ENCODE measurements at places on chromosomes 3 and 15.

GRCh38 chr15:71651750-71652186 is 158.6 kb upstream of the NR2E3 start:
- DNase-seq: peak; percentile 44

DNA sequence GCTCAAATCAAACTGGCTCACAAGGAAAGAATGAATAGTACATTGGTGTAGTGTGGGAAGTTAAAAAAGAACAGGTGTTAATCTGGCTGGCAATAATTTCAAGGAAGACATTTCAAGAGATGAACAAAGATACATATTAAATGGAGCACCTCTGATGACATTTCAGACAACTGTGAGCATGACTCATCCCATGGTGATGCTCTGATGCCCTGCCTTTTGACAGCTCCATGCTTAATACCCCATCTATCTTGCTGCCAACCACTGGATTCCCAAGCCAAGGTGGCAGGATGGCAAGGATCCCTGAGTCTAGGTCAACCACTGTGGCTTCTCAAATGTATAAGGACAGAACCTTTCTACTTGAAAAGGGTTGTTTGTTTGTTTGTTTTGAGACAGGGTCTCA is 29.3 kb downstream of the LRRC2 start:
- no peak for DNase-seq

- DNase-seq: no peak
Measured at GRCh38 chr15:33722005-33722672, 246.2 kb upstream of the CHRM5 start.

- no peak for DNase-seq
Measured at GRCh38 chr3:142495103-142495502, 47.3 kb upstream of the XRN1 start.

GRCh38 chr3:26675336-26675735 is 52.8 kb downstream of the LRRC3B start:
- no peak for DNase-seq

DNA sequence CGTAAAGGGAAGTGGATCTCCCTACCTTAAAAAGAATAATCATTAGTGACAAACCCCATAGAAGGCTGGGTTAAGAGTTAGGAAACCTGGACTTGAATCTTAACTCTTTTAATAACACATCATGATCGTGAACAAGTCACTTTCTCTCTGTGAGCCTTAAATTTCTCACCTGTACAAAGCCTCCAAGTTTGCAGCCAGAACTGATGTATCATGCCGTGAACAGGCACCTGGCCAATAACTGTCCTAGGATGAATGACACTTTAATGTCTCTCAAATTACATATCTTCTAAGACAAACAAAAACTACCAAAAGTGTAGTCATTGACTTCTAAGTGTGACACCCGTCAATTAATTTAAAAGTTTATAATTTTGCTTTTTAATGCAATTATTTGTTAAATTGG is 3.9 kb downstream of the UPK1B start:
- no peak for DNase-seq

DNA sequence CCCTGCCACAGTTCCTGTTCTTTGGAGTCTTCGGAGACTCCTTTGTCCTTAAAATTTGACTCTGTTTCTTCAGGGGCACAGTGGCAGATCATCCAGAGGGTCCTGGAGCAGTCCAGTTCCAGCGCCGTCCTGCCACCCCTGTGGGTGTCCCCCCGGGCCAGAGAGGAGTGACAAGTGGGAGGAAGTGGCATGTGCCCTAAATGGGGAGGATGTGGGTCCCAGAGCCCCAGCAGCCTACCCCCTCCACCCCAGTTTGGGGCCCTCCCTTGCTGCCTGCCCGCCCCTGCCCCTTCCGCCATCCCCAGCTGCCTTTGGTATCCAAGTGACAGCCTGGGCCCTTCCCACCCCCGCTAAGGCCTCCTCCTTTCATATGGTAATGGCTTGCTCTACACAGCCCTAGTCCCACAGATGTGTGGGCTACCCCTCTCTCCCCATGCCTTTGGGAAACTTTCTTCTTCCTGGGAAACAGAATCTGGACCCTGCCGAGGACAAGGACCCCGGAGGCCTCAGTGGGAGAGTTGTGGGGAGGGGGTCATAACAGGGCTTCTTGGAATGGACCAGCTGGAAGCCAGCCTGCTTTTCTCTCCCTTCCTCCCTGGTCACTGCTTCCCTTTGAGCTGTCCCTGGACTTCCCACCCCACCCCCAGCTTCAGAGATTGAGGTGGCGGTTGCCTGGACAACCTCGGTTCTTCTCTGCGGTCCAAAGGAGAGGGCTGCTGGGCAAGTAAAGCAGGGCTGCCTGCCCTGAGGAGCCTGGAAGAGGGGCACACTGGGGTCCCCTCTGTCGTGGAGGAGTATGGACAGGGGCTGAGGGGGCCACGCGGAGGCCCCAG is 43.2 kb downstream of the KLHL25 start:
- DNase-seq: no peak

All from NCI-H510A treated with DMSO at 0.1 percent for 48 hours (cell line).